ENCODE measurements at places on chromosomes 5 and 9.

DNA sequence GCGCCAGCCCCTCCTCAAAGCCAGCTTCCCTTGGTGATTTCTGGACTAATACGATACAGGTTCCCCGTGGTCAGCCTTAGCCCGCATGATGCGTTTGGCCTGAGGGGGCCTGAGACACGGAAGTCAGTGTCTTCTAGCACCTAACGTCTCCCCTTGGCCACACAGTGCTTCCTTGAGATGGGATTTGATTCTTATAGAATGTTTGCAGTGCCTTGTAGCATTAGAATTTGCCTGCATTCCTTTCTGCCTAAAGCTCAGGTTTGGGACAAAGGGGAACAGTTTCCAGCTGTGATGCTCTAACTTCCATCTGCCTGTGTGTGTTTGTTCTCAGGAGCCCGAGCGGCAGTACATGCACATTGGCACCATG lies 34.4 kb downstream of the CFAP90 start:
- no peak for DNase-seq

DNA sequence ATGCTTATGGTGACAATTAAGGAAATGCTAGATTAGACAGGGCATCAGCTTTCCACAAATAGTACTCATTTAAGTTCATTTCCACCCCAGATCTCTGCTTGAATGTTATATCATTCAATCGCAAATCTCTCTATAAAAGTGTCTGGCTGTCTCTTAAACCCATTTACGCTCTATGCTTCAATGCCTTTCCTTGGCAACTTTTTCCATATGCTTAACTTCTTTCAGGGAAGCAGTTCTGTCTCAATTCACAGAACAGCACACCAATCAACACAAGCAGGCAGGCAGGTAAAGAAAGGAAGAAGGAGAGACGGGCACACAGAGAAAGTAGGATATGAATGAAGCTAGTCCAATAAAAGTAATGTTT lies 243.1 kb downstream of the DENND1A start:
- no peak for DNase-seq

DNA sequence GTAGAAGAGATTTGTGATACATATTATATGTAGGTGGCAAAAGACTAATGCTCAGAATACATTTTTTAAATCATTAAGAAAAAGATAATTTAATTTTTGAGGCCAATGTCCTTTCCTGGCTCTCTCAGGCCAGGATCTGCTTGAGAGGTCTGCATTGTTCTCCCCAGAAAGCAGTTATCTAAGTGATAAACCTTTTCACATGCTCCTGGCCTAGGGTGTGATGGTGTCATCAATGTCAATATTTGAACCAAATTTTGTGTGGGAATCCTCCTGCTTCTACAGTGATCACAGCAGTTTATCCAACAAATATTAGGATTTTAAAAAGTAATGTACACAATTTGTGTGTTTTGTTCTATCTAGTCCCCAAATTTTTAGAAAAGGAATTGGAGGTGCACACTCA lies 166.6 kb downstream of the DIRAS2 start:
- DNase-seq = no peak

GRCh38 chr9:127776924-127777289 lies 1.6 kb downstream of the SH2D3C start:
- DNase-seq = no peak

GRCh38 chr5:32805971-32806638 lies 95.0 kb downstream of the NPR3 start:
- DNase-seq = no peak

DNA sequence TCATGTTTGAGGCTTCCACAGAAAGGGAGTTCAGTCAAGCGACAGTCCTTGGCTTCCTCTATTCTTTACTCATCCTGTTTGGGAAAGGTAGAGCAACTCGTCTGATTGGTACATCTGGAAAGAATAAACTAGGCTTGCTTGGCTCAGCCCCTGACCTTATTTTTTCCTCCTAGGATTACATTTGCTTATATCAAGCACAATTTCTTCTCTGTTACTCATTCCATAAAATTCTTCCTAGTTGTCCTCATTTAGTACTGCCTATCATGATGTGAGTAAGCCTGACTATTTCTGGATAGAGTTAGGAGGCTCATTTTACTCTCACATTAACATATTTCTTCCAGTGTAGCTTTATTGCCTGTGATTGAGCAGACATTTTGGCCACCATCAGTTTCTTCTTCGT lies 10.9 kb upstream of the CARNMT1 start:
- DNase-seq = no peak

DNA sequence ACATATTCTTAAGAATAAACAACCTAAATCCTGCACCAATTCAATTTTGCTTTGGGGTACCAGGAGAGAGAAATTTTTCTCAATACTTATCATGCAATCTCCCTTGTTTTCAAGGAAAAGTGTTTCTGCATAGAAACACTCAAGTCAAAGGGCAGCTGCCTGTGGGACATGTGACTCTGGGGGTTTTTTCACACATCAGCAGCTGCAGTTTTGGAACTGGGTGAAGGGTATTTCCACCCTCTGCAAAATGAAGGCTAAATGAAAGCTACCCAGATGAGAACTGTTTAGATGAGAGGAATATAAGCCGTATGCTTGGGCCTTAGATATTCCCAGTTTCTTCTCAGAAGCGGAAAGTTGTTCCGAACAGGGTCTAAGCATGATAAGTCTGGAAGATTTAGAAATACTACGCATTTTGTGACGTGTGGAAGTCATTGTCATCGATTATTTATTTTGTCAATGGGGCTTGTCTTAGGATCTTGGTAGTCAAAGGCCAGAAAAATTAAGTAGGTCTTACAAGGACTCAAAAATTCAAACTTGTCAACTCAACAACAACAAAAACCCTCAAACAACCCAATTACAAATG lies 64.3 kb upstream of the BOD1 start:
- DNase-seq = no peak
